ENCODE measurements at places on chromosomes 11 and 22. TPM values are rescaled to one million over a fixed set of nuclear protein-coding genes. Genes with fewer than 3 reads are reported as not detected.

DNA sequence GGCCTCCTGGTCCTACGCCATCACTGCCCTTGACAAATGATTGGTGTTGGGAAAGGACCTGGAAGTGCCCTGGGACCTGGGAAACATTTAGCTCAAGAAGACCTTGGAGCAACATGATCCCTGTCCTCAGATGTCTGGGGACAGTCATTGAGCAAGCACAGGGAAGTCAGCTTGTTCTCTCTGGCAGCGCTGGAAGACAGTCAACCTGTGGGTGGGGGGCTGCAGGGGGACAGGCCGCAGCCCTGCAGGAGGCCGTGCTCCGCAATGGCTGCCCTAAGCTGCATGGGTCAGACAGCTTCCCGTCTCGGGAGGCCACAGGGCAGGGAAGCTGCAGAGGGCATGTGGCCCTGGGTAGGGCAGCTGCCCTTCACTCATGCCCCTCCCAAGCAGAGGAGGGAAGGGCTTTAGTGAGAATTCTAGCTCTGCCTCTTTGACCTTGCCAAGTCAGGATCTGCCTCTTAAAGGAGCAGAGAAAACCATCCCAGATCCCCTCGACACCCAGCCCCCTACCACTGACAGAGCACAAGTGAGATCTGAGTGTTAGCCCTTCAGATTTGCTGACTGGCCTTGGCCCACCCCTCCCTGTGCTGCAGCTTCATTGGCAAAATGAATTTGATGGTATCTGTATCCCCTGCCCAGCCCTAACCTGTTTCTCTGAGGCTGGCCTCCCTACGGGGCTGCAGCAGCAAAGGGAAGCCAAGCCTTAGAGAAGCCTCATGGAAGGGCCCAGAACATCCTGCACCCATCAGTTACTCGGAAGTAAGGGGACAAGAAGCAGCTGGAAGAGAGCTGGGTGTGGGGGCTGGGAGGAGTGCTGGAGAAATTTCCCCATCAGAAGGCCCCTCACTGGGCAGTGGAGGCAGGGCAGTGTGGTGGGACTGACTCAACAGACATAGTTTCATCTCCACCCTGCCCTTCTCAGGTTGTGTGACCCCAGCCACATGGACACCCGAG is 6.2 kb upstream of the SREBF2 start:
- no peak for DNase-seq

DNAJC24 gene
- polyA plus RNA-seq, result 12.7 TPM

DNA sequence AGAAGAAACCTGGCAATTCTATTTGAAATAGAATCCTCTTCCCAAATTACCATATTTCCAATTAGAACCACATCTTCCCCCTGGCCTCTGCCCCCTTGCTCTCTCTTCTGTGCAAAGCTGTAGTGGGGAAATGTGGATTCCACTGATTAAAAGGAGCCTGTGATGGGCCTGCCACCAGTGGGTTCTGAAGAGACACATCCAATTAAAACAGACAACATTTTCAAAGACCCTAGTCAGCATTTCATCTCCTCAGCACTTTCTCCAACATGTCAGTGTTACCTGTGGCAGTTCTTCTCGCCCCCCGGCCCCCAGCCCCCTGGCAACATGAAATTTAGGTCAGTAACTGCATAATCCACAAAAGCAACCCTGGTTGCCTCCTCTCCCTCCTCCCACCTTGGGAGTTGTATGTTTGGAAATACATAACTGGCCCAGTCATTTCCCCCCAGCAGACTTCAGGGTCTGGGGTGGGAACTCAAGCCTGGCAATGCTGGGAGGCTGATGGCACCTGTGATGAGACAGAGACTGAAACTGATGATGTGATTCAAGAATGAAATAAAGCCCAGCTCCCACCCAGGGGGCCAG is 99.9 kb upstream of the AMOTL1 start:
- DNase-seq, result no peak

OR4C45 gene
- polyA plus RNA-seq, result not detected

DNA sequence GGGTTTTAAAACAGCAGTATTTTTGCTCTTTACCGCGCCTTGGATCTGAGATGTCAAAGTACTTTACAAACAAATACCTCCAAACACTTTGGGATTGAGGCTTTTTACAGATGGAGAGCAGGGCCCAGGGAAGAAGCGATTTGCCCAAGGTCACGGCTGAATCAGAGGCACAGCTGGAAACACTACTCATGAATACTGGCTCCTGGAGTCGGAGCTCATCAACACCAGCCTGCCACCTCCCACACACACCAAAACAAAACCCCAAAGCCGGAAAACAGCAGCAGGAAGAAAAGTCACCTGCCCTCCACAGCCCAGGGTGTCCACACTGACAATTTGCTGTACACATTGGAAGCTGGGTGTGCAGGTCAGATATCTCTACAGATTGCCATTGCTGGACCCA is 339.4 kb downstream of the CADM1 start:
- no peak for DNase-seq

OR2D2 gene
- polyA plus RNA-seq, result not detected

DNA sequence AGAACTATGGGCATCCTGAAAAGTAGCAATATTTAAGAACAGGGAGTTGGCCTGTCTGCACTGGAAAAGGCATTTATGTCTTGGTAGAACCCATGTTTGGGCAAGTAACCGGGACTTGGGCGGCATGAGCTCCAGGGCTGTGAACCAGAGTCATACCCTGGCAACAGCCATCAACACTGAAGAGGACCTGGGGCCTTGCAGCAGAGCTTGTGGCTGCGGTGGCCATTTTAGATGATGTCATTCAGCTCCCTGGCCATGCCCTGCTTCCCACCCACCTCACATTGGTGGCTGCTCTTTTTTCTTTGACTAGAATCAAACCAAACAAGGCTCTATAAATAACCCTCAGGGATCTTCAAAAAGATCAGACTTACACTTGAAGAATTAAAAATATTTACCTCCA is 26.6 kb downstream of the EHF start:
- DNase-seq, result no peak

OR8I2 gene
- not detected for polyA plus RNA-seq

NRXN2 gene
- polyA plus RNA-seq, result 32.6 TPM

CABP4 gene
- polyA plus RNA-seq, result 2.5 TPM
